CD4-positive, alpha-beta T cell treated with Interleukin-4 for 4 hours (primary cell): ENCODE measurements at places on chromosomes 3 and 15.

DNA sequence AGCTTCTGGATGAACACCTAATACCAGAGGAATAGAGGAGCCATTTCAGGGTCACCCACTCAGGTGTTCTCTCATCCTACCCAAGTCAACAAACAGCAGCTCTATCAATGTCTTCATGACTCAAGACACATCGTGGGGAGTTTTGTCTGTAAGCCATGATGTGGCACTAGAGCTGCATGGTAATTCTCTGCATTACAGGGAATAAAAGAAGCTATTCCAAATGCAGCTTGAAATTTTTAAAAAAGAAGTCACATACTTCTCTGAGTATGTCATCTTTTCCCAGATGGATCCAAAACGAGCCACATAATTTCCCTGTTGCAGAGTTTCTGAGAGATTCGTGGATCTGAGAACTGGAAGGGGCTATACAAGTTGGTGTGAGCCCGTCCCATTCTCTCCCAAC is 6.1 kb upstream of the THSD4 start:
- no peak for DNase-seq

- DNase-seq = no peak
Observed at GRCh38 chr3:145911016-145911415, 250.0 kb downstream of the PLOD2 start.

- DNase-seq = peak; percentile 52
Observed at GRCh38 chr3:195524171-195524896, 18.8 kb downstream of the PPP1R2 start.

- no peak for DNase-seq
Observed at GRCh38 chr3:84717894-84718293, 240.9 kb upstream of the CADM2 start.

DNA sequence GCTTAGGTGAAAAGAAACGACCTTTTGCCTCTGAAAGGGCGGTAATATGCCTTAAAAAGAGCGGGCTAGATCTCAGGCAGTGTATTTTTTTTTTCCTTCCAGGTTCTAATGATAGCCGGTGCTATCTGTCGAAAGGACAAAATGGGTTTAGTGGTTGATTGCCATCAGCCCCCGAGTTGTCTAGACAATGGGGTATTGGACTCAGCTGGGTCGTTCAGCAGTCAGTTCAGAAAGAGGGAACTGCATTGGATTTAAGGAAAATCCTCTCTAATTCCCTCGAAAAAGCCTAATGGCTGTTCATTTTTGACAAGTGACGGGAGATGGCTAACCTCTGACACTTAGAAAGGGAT is 728 bp downstream of the EIF2B5 start:
- no peak for DNase-seq

DNA sequence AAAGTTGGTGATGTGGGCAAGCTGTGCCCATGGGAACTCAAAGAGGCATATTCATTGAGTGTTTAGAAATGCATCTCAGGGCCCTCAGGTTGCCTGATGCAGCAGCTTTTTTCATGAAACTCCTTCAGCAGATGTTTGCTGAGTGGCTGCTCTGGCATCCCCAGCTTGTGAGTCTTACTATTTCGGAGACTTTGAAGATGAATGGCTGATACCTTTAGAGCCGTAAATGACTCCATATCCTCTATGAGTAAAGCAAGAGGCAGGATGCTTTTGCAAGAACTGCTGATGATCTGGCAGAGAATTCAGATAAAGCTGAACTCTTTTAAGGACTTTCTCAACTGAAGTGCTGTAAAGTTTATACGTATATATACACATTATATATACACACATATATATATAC is 384.3 kb downstream of the CACNA2D3 start:
- DNase-seq = no peak

- no peak for DNase-seq
Observed at GRCh38 chr3:154956815-154957214, 123.3 kb upstream of the MME start.

- peak; percentile 50 for DNase-seq
Observed at GRCh38 chr3:132641837-132642538, 17.6 kb downstream of the ACAD11 start.

DNA sequence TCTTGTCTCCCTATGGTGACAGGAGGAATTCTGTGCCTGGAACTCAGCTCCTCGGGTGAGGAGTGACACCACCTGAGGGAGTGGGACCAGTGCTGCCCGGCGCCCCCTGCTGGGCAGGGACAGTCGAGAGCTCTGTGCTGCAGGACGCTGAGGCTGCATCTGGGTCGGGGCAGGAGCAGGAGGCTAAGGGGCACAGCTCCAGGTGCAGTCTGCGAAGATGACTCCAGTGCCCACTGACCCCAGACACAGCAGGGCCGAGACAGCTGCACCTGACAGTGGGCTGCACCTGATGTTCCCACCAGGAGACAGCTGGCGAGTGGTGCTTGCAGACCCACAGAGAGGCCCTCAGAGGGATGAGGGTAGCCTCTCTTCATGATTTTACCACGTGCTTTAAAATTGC is 152.9 kb downstream of the ATP10A start:
- DNase-seq = peak; percentile 2

- no peak for DNase-seq
Observed at GRCh38 chr15:58698887-58699641, 50.4 kb downstream of the ADAM10 start.

DNA sequence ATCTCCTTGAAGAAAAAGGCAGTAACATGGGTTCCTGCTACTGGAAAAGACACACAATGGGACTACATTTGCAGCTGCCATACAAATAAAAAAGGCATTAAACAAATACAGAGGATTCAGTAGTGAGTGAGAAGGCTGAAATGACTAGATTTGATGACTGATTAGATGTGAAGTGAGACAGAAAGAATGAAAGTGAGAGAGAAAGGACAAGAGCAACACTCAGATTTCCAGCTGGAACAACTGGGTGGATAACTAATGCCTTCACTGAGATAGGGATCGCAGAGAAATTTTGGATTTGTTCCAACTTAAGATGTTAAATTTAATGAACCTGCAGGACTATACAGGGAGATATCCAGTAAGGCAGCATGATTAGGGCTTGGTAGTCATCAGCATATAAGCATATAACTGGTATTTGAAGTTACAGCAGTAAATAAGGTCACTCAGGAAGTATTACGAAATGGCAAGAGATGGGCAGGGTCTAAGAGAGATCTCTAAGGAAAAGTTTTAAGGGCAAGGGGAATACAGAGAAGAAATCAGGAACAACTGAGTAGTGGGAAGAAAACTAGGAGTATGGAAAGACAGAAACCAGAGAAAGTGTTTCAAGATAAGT is 8.2 kb downstream of the OSBPL11 start:
- DNase-seq = no peak

DNA sequence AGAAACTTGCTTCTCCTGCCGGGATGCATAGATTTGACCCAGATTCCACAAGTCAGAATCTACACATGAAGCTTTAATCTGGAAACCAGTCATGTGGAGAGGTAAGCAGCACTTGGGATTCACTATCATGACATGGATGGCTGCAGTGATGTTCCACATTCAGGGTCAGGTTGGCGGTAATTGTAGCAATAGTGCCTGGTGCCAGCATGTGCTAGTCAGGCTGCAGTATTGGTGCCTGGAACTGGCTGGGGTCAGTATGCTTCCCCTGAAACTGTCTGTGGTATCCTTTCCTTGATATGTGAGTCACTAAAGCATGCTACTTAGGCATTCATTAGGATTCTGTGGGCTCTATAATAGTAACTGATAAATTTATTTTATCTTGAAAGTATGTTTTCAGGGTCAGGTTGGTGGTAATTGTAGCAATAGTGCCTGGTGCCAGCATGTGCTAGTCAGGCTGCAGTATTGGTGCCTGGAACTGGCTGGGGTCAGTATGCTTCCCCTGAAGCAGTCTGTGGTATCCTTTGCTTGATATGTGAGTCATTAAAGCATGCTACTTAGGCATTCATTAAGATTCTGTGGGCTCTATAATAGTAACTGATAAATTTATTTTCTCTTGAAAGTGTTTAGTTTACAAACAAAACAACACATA is 1439.2 kb downstream of the ZPLD1 start:
- no peak for DNase-seq

DNA sequence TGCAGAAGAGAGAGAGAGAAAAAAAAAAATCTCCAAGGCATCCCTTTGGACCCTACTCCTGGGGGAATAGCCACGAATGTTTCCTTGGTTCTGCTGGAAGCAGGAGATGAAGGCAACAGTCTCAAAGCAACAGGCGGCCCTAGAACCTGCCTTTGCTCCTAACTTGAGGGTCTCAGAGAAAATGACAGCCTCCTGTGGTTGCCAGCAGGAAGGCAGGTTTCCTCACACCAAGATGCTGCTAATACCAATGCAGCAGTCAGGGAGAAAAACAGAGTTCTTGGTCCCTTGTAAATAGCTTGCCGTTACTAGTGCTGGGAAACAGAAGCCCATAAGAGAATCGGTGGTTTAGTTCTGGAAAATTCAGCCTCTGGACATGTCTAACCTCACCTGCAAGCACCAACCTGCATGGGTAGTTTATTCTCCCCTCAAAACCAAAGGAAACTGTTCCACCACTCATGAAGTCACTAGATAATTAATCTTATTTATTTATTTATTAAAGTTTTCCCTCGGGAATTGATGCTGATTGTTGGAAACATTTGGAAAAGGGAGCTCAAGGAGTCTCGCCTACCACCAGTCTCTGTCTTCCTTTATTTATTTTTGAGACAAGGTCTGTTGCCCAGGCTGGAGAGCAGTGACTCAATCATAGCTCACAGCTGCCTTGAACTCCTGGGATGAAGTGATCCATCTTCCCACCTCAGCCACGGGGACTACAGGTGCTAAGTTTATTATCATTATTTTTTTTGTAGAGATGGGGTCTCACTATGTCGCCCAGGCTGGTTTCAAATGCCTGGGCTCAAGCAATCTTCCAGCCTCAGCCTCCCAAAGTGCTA is 883 bp upstream of the FRMD4B start:
- no peak for DNase-seq

DNA sequence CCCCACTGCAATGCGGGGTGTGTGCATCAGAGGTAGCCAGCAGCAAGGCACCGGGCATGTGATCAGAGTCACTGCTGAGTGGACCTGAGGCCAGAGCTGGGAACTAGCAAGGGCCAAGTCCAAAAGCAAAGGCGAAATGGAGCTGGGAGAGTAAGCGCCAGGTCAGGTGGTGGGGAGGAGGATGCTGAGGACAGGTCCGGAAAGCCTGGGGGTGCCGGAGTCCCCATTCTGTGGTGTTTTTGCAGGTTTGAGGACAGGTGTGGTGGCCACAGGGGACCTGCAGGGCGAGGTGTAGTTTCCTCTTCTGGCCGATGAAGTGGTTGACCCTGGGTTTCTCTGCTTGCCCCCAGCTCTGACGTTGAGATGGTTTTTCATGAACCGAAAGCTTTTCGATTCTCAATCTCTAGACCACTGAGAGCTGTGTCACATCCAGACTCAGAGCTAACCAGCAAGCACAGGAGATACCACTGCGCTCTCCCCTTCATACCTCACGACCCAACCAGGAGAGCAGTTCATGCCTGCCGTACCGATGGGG is 35.0 kb upstream of the HES1 start:
- DNase-seq = no peak

DNA sequence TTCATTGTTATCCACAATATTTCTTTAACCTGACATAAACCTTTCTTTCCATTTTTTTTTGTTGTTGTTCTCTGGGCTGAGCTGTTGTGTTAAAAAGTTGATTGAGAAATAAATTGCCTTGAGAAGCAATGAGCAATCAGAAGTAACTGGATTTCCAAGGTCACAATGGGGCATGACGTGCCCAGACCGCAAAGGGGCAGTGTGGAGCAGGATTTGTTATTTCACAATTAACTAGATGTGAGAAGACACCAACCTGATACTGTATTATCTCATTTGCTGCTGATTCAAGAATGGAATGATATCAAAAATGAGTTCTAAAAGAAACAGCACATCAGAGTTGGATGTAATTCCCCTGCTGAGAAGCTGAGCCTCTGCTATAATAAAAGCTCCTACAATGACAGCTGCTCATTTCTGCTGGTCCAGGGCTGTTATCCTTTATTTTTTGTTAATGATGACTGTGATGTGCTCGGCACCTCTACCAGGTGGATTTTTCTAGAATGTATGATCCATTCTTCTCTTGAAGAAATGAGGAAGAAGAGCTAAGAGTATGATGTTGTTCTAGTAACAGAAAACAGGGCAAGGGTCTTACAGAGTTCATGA is 28.1 kb downstream of the CPNE4 start:
- DNase-seq = no peak

GRCh38 chr3:181859518-181859917 is 147.8 kb downstream of the SOX2 start:
- no peak for DNase-seq

DNA sequence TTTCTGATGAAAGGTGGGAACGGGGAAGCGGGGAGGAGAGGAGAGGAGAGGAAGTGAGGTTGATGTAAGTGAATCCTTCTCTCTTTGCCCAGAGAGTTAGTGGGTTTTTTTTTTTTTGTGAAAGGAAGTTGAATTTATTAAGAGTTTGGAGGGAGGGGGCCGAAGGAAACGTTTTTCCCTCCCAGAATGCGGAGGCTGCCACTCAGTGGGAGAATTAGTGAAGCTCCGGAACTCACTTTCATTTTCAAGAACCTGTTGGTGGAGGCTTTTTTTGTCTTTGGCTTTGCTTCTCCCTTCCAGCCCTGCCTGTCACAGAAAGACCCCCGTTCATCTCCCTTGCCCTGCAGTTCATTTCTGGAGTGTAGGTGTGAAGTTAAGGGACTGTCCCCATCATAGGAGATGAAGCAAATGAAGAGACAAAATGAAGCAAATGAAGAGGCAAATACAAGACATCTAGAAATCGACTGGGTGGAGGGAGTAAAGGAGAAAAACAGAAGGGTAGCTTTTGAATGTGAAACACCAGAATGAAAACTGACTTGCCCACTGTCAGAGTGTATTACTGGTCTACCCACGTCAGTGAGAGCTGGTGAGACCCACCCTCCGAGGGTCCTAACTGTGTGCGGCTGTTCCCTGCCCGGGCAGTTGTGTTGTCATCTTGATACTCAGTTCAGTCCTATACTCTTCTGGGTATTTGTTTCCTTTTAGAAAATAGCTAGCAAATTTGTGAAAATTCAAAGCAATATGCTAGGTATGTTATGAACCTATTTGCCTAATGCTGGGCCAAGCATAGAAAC is 91.5 kb downstream of the ITPR1 start:
- DNase-seq = peak; percentile 21

DNA sequence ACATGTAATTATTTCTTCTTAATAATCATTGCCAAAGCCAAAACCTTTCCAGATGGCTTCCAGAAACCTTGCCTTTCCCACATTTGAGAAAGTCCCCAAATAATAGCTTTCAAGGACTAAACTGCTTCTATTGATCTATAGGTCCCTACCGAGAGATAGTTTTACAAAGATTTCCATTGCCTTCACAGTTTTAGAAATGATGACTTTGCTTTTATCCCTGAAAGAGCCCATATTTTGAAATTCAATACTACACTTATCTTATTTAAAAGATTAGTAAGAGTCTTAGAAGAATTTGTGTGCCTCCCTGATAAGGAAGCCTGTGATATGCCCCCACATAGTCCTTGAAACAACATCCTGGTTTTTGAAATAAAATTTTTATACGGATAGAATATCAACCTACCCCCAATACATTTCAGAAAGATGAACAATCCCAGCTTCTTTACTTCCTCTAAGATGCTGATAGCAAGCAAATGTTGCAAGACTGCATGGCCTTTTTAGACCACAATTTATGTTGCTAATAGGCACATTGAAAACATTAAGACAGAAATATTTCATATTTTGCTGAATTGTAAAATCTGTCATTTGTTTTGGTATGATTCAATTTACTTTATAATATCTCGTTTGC is 146.3 kb downstream of the TMCO5A start:
- no peak for DNase-seq
